ENCODE measurements at places on chromosomes 2 and 18.

GRCh38 chr2:60376252-60376651, 177.2 kb downstream of the BCL11A start:
- DNase-seq = no peak

DNA sequence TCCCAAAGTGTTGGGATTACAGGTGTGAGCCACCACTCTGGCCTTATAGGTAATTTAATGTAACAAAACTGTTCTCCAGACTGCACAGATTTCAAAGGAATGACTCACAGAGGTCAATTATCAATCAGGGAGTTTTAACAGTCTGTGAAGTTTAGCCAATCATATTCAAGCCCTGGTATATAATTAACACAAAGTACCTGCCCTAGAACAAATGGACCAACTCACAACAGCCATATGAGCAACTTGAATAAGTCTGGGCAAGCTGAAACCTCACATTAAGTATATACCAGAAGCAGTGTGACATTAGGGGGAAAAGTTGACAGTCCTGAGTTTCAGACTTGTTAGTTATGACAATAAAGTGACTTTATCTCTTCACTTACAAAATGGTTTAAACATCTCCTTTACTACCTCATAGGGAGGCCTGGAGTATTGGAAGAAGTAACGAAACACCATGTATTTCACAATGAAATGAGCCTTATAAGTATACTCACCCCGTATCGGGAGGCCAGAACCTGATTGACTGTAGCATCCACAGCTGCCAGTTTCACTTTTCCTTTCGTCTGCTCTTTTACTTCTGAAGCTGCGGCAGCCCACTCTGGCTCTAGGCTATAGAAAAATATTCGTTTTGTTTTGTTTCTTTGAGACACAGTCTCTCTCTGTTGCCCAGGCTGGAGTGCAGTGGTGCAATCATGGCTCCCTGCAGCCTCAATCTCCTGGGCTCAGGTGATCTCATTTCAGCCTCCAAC, 22.2 kb downstream of the PDIA6 start:
- no peak for DNase-seq

GRCh38 chr2:62495761-62496160, 10.2 kb downstream of the TMEM17 start:
- no peak for DNase-seq

DNA sequence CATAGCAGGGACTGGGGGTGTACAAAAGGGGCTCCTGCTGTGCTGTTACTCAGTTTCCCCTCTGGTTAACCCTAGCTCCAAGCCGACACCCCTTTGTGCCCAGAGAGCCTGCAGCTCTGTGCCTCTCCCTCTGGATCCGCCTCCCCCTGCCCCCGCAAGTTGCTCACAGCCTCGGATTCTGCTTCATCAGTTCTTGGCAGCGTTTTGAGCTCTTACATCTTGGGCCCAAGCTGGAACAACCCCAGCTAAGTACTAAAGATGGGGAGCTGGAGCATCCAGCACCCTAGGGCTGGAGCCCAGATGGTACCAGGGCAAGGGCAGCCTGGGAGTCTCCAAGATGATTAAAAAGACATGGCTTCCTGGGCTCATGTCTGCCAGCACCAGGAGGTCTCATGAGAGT, 40.7 kb downstream of the POMC start:
- no peak for DNase-seq

- no peak for DNase-seq
Observed at GRCh38 chr18:9263264-9263663, 71.3 kb upstream of the TWSG1 start.

DNA sequence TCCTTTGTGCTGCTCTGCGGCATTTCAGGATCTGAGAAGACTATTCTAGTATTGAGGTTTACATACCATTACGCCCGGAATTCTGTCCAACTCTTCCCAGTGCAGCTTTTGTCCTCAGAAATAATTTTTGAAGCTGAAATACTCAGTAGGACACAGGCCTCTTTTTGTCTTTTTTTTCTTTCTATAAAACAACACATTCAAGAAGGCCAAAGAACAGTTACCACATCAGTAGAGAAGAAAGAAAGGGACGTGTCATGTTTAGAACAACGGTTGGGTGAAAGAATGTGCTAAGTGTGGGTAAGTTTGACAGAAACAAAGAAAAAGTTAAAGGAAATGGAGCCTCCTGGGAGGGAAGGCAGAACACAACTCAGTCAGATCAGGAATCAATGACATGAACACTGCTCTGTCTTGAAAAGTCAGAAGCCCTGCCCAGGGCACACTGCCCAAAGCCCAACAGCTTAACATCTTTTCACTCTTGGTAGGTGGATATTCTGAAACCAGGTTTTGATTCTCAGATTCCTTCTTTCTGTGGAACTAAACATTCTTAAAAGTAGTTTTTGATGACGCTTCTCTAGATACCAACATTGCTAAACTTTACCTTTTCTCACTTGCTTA, 198.6 kb upstream of the CWC22 start:
- no peak for DNase-seq

GRCh38 chr2:206597717-206598218, 44.5 kb upstream of the FAM237A start:
- no peak for DNase-seq

DNA sequence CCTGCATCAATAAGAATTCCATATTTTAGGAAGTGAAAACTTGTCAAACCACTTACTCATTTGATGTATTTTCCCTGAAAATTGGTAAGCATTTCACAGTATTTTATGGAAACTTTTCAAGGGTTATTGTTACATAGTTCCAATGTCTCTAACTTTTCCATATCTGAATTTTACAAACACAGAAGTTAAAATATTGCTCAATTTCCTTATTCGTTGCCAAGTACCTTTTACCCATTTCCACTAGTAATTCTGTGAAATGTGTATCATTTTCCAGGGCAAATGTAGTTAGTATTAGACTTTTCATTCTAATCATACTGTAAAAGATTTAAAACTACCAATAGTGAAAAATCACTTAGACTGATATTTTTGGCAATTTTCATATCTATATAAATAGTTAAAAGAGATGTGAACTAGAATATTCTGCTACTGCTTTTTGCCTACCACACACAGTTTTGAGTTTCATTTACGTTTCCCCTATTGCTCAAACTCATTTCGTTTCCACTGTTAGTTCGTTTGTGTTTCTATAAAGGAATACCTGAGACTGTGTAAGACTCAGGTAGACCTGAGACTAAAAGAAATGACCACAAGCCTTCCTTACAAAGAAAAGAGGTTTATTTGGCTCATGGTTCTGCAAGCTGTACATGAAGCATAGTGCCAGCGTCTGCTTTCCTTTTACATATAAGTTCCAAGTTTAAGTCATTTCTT, 86.3 kb downstream of the PMS1 start:
- no peak for DNase-seq
